ENCODE measurements at places on chromosomes 3 and 15.
A peak's percentile ranks its signal among the peaks of the same experiment; 100 is the strongest.

DNA sequence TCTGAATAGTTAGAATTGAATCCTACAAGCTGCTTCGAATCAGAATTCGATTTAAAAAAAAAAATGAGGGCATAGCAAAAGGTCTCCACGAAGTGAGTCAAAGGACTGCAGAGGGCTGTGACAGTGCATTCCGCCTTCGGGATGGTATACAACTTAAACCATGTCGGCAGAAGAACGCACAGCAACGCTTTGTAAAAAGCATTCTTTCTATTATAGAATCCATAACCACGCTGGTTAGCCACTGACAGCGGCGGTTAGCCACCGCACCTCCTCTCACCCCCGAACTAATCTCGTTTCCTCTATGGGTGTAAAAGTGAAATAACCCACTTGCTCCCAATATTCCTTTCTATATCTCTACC, 664 bp upstream of the PIK3CA start:
- peak; percentile 18 for DNase-seq

DNA sequence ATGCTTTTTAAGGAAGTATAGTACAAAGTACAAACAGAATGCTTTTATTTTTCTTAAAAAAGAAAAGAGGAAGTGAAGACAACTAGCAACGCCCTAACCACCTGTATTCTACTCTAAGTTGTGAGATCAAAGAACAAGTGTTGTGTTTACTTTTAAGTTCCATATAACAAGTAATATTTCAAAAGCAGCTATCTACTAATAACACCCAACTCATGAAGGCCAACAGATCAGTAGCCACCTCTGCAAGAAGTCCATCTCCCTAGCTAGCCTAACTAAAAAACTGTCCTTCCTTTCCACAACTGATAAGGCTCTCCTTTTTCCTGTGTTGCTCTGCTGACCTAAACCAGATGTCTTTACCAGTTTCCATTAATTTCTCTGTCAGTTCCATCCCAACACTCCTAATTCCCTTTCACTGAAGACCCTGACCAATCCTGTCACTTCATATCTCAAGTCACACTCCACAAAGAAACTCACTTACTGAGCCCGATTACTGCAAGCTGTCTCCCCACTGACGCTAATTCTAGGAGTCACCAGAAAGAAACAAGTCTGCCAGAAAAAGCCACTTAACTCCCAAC, 26.9 kb downstream of the PHC3 start:
- no peak for DNase-seq

- DNase-seq, result no peak
Observed at GRCh38 chr3:6321999-6322398, 538.9 kb upstream of the GRM7 start.

DNA sequence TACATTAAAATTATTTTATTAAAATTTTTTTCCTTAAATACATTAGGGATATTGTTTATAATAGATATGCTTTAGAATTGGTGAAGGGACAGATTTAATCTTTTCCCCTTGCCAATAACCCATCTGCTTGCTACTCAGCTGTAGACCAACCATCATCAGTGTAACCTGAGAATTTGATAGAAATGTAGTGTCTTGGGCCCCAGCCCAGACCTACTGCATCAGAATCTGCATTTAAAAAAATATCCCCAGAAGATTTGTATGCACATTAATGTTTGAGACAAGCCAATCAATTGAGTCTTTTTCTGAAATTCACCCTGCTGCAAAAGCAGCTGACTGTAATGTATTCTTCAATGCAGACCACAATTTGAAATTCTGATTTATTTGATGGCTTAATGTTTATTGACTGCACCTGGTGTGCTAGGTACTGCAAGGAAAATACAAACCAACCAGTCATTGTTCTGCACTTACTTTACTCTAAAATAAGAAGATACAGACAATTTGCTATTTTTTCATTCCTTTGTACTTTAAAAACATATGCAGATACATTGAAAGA, 190.7 kb upstream of the SGO1 start:
- no peak for DNase-seq

DNA sequence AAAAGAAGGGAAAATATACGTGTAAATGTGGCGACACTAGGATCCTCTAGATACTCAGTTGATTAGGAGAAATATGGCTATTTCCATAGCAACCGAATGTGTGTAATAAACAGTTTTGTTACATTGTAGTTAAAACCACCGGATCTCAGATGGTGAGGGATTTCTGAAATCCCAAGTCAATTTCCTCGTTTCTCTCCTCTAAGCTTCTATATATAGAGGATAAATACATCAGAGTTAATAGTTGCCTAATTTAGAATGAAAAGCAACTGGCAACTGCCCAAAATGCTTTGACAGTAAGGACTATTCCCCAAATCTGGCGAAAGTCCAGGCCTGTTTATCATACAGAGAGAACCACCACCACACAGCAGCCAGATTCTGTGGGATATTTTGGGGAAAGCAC, 112.6 kb downstream of the GABRB3 start:
- DNase-seq, result no peak
